ENCODE measurements at places on chromosomes 1 and 21.
A peak's percentile ranks its signal among the peaks of the same experiment; 100 is the strongest.

DNA sequence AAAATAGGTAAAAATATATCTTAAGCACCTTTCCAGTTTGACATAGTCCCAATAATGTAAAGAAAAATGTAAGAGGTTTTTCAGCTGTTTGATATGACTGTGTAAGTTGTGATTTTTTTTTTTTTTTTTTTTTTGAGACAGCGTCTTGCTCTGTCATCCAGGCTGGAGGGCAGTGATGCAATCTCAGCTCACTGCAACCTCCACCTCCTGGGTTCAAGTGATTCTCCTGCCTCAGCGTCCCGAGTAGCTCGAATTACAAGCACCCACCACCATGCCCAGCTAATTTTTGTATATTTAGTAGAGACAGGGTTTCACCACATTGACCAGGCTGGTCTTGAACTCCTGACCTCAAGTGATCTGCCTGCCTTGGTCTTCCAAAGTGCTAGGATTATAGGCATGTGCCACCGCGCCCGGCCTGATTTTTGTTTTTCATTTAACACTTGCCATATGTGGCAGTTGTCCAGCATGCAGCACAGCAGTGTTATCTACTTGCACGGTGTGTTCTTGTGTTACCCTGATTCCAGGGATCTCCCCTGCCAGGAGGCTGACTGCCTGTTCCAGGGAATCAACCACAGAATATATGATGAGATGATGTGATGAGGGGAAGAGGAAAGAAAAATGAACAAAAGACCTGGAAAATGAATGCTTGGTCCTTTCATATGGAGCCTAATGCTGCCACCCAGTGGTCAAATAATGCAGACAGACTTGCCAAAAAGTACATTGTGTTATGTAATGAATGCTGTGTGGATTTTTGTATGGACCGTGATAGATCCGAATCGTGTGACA is 79.0 kb downstream of the RAVER2 start:
- DNase-seq, result peak; percentile 20

GRCh38 chr1:53585129-53585528 is 125.9 kb downstream of the DMRTB1 start:
- no peak for DNase-seq

DNA sequence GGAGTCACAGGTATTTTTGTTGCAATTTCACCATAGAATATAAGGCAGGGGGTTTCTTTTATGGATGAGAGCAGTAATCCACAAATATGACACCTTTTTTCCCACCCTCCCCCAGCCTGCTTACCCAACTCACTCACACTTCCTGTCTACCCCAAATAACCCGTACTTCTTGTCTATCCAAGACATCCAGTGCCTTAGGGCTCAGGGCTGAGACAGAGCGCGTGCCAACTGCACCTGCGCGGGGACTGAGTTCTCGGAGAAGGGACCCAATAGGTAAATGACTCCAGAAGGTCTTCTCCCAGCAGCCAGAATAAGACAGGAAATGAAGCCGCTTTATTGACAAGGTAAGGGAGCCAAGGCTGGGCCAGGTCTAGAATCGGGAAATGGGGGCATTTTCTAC is 369.1 kb downstream of the SIPA1L2 start:
- no peak for DNase-seq

DNA sequence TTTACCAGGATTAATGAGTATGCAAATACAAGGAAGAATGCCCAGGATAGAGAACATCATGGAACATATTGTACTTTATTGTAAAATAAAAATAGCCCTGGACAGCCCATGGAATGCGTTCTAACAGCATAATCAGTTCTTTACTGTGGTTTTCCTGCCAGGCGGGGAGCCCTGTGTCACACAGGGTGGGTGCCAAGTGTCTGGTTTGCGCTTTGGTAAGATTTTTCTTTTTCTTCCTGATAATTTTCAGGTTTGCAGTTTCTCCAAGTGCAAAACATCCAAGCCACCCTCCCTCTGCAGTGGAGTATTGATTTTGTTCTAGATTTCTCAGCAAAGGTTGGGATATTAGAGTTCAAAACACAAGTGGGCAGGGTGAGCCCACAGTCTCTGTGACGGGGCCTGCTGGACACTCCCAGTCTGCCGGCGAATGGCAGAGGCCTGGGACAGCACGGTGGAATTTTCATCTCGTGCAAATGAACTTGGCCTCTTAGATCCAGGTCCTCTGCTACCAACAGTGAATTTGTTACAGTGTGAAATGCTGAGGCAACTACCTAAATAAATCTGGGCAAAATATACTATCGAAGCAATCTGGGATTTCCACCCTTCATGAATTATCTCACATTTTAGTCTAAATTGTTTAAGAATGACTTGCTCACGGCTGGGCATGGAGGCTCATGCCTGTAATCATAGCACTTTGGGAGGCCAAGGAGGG is 15.6 kb upstream of the KCNJ15 start:
- no peak for DNase-seq

DNA sequence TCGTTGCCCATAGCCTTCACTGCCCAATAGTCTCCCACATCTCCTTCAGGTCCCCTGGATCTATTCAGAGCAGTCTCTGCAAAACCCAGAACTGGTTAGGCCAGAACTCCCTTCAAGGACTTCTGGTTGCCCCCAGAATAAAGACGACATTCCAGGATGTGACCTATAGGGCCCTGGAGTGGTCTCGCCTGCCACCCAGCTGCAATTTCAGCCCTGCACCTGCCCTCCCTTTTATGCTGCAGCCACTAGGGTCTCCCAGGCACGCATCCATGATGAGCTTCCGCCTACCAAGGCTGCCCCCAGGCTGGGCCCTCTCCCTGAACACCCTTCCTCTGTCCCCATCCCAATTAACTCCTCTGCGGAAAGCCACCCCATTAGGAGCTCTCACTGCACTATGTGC is 7.2 kb upstream of the TSPEAR start:
- DNase-seq, result no peak

GRCh38 chr1:23559136-23559984 is at the start of gene ID3:
Gene ID3 (minus strand): TSS chr1:23559501. CDS start chr1:23559426, 75 bp downstream.
- peak; percentile 68 for DNase-seq

DNA sequence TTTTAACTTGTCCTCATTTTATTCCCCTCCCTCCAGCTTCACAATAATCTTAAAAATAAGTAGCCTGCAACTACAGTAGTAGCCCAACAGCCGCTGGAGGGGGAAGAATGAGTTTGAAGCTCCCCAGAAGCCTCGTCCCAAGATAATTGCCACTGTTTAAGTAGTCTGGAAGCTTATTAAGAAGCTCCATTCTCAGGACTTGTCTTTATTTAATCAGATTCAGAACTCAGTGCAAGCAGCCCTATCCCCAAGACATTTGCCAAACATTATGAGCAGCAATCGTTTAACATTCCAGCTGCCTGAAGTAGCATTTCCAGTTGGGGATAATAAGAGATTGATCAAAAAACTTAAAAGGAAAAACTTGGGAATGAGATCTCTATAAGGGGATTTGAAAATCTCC is 106.0 kb downstream of the URB2 start:
- DNase-seq, result no peak

DNA sequence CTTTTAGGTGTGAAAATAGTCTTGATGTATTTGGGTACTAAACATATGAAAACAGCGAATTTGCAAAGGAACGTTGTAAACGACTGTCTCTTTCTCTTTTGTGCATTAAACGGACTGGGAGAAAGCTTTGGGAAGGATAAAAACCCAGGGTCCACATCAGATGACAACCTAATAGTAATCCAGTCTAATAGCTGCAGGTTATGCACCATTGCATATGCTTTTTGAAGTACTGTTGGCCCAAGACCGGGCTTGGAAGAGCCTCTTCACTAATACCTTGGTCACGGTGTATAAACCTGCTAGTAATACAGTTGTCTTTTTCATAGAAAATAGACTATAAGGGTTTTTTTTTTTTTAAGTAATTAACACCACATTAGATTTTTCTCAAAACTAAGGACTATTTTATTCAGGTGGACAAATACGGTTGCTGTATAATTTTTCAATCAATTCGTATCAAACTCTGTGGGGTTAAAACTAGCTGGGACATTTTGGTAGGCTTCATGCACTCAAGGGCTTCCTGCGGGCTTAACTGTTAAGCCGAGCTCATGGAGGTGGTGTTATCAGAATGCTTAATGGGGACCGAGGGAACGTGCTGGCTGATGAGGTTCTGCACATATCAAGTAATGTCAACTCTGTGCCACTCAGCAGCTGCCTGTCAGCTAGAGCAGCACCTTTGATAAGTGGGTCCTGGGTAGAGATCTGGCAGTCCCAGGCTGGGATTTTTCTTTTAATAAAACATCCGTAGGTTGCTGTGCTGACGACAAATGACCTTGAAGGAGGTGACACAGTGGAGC is 2.1 kb downstream of the RYR2 start:
- DNase-seq, result no peak

- no peak for DNase-seq
These were observed 2.3 kb downstream of the SLC37A1 start for GRCh38 chr21:42515708-42516502.

- DNase-seq, result no peak
These were observed 14.0 kb upstream of the ZNF697 start for GRCh38 chr1:119662034-119662437.

DNA sequence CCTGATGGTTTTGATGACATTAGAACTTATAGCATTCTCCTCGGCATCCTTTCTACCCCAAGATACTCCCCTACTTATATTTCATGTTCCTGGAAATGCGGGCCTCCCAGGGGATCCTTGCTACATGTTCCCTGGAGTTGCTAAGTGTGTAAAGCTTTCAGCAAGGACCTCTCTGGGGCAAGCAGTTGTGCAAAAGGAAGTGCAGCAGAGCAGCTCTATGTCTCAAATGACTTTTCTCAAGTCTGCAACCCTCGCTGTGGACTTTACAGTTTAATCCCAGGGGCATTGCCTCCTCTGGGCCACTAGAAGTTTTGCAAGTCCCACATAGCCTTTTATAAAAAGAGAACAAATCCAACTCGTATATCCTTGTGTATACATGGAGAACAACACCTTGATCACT is 20.8 kb upstream of the MNDA start:
- no peak for DNase-seq

DNA sequence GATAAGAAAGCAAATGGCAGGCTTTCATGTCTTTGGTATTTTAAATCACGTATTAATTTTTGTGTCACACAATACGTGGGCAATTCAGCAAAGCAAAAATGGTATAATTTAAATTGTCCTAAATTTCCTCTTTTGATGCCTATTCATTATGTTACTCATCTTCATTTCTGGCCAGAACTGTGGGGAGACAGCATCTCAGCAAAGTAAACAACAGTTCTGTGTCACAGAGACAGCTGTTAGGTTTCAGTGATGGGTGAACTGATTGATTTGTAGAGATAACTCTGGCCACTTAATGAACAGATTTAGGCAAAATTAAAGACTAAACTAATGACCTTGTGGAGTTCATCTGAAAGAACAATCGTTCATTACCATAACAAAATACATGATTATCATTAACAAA is 49.2 kb downstream of the FH start:
- no peak for DNase-seq

GRCh38 chr1:47459253-47459788 is 21.5 kb downstream of the FOXD2 start:
- DNase-seq, result no peak

GRCh38 chr1:73783352-73783751 is 414.6 kb downstream of the LRRIQ3 start:
- DNase-seq, result no peak

- DNase-seq, result no peak
These were observed 398.8 kb downstream of the SEC16B start for GRCh38 chr1:177571076-177571475.

- no peak for DNase-seq
These were observed 21.1 kb downstream of the C1orf115 start for GRCh38 chr1:220711056-220711809.

GRCh38 chr1:93330196-93330595 is 15.5 kb upstream of the DR1 start:
- no peak for DNase-seq

- no peak for DNase-seq
These were observed 36.2 kb downstream of the CELF3 start for GRCh38 chr1:151680391-151680790.

DNA sequence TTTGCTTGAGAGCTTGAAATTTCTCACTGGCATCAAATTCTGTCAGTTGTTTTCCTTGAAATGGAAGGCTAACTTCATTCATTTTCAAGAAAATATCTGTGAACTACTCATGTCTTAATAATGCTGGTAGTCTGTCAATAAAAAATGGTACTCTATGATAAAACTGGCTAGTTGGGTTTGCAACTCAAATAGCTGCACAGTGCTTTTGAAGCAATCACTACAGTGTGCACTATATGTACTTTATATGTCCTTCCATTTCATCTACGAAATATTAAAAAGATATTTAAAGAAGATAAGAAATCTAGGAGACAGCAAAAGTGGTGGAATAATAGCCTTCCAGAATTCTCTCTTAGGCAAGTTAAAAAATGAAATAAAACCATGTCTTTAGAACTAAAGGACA is 39.9 kb upstream of the ZNHIT6 start:
- DNase-seq, result no peak

GRCh38 chr1:204102029-204102611 is 29.2 kb downstream of the SOX13 start:
- DNase-seq, result no peak

DNA sequence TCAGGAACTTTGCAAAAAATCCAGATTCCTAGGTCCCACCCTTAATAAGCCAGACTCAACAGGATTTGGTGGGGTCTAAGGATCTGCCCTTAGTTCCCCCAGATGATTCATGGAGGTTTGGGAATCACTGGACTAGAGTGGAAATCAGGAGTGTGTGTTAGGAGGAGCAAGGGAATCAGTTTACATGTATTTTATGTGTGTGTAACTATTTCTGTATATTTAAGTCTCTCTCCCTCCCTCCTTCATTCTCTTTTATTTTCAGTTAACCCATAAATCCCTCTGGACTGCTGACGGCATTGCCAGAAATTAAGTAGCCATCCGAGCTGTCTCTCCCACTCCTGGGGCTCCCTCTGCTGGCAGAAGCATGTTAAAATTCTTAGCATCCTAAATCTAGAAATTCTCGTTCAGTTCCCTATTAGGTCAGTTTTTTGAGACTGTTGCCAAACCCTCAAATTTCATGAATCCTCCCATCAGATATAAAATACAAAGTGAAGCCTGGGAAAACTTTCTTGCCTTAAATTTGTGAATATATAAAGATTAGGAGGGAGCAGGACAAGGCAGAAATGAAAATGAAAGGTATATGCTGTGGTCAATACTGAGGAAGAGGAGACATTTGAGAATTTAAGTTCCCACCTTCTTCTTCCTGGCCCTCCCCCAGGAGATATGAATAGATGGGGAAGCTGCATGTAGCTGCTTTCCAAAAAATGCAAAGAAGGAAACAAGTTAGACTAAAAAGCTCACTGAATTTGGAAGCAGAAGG is 11.7 kb upstream of the HSD11B1 start:
- DNase-seq, result peak; percentile 33

GRCh38 chr1:67705735-67706453 is 20.9 kb downstream of the GADD45A start:
- DNase-seq, result no peak

- DNase-seq, result no peak
These were observed 6.1 kb downstream of the ATP1A1 start for GRCh38 chr1:116379057-116379630.

GRCh38 chr1:168341483-168341975 is 60.9 kb downstream of the TBX19 start:
- no peak for DNase-seq

GRCh38 chr1:14866911-14867612 is 268.6 kb downstream of the KAZN start:
- no peak for DNase-seq

GRCh38 chr1:27233667-27234048 is 774 bp upstream of the WDTC1 start:
- DNase-seq, result no peak

All from stimulated activated CD4-positive, alpha-beta T cell treated with anti-CD3 and anti-CD28 coated beads, Interleukin-1b, Interleukin-23, amount 100 ng/mL, for 1 hour (primary cell).